ENCODE measurements at places on chromosomes 11 and 22.

DNA sequence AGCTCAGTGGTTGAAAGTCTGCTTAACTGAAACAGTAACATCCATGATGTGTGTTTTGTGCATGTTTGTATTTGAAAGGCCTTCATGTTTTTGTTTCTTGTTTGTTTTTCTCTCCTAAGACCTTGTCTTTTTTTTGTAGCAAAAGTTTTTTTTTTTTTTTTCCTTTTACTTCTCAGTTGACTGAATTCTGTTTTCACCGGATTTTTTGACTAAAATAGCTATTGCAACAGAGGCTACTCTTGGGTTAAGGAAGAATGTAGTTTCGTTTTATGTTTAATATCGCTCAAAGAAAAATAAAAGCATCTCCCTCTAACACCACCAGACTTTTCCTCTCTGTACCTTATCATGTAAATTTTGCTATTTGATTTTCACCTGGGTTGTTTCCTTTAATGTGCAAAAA lies 15.1 kb downstream of the APOL6 start:
- DNase-seq = no peak

DNA sequence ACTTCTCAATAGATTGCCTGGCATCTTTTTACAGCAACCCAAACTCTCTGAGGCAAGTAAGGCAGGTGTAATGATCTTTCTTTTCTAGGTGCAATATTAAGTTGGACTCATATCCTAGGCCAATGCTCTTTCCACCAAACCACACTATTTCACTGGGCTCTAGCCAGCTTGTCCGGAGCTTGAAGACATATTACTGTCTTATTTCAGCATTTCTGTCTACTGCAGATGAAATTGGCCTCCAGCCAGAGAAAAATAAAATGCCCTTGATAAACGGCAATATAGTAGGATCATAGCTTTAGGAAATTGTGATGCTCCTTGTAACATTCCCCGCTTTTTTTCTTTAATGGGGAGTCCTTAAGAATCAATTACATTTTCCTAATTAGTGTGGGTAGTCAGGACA lies 48.1 kb downstream of the SPON1 start:
- DNase-seq = no peak

GRCh38 chr22:22377335-22377734 lies 131.2 kb downstream of the ZNF280B start:
- no peak for DNase-seq

DNA sequence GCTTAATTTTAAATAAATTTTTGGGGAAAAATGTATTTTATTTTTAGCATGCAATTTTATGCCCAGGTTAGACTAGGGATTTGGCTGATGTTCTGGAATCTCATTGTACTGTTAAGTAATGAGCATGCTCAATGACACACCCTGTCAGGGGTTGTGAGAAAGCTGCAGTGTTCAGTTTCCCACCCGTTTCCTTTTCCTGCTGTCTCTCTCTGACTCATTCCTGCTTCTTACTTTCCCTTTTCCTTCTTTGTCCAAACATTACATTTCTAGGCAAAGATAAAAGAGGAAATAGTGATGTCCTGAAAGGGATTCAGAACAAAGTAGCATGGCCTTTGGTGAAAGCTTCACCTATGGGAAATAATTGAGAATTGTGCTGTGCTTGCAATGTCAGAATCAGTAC lies 22.7 kb downstream of the OOSP3 start:
- DNase-seq = no peak

All from stimulated activated CD4-positive, alpha-beta T cell treated with anti-CD3 and anti-CD28 coated beads, Interleukin-12 subunit alpha, Interleukin-12 subunit beta, amount 100 ng/mL, for 24 hours (primary cell).